Colonic mucosa (tissue), 4 donors: ENCODE measurements at places on chromosomes 2 and 18.

DNA sequence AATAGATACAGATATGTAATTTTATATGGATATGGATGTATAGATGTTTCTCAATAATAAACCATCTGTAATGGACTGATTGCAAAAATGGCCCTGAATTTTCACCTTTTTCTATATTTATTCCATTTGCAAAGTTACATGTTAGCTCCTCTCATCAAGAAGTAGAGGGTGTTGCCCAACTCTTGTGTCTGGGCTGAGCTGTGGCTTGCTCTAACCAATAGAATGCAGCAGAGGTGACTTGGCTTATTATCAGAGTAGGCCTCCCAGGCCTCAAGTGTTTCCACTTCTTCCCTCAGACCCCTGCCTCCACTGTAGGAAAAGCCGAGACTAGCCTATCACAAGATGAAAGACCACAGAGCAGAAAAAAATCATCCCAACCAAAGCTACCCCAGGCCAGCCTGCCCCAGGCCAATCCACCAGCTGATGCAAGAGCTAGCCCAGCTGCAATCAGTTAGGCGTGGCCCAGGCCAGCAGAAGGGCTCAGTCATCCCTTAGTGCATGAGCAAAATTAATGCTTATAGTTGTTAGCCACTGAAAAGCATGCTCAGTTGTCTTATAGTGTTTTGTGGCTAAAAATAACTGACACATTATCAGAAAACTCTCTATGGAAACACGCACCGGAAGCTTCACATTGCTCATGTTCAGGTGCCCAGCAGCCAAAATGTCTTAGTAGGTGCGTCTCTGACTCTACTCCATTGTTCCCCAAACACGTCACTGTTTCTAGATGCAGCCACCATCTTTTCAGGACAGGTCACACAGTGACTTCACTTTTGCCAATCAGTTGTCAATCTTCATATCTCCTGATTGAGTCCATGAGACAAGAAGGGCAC lies 464.0 kb downstream of the FBXO15 start:
- no peaks in the 10 kb centered on the region for H3K4me1 ChIP-seq
- no peak overlapping the region for H3K27ac ChIP-seq
- H3K4me3 ChIP-seq = no peak overlapping the region
- H3K27me3 ChIP-seq = no peaks in the 10 kb centered on the region
- DNase-seq = no peak
- H3K36me3 ChIP-seq = no peaks in the 10 kb centered on the region

GRCh38 chr2:11357428-11357972 lies 13.1 kb upstream of the ROCK2 start:
- H3K27ac ChIP-seq = no peak overlapping the region
- no peaks in the 10 kb centered on the region for H3K4me1 ChIP-seq
- no peak for DNase-seq
- no peak overlapping the region for H3K4me3 ChIP-seq

DNA sequence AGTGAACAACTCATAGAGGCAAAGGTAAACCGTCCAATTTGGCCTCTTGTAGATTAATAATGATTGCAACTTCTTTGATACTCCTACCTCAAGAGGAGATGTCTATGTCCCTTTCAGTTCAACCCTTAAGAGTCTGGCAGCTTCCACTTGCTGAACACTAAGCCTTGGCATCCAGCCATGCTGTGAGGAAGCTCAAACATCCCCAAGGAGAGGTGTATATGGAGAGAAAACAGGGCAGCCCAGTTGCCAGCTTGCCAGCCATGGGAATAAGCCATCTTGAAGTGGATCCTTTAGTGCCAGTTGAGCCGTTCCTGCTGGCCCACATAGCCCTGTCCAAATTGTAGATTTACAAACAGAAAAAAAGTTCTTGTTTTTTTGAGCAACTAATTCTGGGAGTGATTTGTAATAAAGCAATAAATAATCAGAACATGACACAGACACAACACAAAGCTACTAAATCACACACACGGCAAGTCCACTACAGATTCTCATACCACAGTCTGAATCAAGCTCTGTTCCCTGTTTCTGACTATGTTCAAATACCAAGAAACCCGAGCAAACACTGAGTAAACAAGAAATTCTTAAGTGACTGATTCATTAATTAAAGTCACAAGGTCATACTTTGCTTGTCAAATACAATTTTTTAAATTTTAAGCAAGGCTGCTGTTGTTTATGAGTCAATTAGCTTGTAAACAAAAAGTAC lies 96.1 kb downstream of the PID1 start:
- no peaks in the 10 kb centered on the region for H3K36me3 ChIP-seq
- H3K27ac ChIP-seq = no peak overlapping the region
- H3K27me3 ChIP-seq = no peaks in the 10 kb centered on the region
- DNase-seq = no peak
- H3K4me1 ChIP-seq = no peaks in the 10 kb centered on the region
- no peak overlapping the region for H3K4me3 ChIP-seq

DNA sequence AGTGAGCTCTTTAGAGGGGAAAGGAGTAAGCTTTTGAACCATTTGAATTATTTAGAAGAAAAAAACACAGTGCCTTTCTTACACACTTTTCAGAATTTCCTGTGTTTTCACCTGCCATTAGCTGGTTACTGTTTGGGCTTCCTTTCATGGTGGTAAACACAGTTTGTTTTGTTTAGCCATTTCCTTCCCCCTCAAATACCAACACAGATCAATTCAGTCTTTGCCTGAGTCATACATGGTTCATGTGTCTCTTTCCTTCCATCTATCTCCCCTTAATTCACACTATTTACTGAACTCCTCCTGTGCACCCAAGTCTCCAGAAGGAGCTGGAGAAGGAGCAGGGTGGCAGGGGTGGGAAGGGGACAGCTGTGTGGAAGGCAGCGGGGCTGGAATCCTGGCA lies 45.0 kb downstream of the TCF7L1 start:
- H3K4me3 ChIP-seq = no peak overlapping the region
- no peaks in the 10 kb centered on the region for H3K27me3 ChIP-seq
- no peak overlapping the region for H3K27ac ChIP-seq
- H3K36me3 ChIP-seq = no peaks in the 10 kb centered on the region

GRCh38 chr2:25215948-25216679 lies 47.7 kb upstream of the POMC start:
- peak overlapping the region; percentile 40 for H3K27ac ChIP-seq
- peak overlapping the region; percentile 45 for H3K4me3 ChIP-seq
- H3K36me3 ChIP-seq = no peaks in the 10 kb centered on the region
- H3K4me1 ChIP-seq = no peaks in the 10 kb centered on the region

DNA sequence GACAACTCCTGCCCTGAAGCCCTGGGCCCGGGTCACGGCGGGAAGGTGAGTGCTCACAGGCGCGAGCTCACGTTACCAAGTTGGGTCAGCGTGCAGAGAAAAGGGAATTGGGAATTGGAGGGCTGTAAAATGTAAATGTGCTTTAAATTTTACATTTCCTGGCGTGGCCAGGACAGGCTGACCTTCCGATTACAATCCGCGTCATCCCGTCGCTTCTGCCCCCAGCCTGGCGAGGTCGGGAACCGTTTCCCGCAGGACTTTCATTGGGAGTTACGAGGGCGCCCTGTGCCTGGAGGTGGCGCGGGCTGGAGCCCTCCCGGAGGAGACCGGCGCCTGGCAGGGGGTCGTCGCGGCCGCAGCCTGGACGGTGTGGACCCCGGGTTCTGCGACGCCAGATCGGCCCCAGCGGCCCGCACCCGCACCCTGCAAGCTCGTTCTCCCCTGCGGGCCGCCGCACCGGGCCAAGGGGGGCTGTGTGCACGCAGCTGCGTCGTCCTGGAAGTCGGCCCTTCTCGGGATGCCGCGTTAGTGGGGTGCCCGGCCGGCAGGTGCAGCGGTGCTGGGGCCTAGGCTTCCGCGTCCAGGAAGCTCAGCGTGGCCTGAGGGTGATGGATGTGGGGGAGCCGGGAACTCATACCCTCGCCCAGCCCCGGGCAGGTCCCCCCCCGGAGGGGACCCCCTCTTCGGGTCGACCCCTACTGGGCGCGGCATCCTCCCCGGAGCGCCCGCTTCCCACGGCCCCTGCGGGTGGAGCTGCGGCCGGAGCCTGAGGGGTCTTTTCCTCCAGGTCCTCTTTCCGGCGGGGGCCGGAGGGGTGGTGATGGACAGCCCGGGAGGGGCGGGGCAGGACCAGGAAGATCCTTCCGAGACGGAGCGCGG lies 63.9 kb downstream of the LRRFIP1 start:
- H3K27me3 ChIP-seq = no peaks in the 10 kb centered on the region
- peak; percentile 72 for DNase-seq
- H3K36me3 ChIP-seq = no peaks in the 10 kb centered on the region

DNA sequence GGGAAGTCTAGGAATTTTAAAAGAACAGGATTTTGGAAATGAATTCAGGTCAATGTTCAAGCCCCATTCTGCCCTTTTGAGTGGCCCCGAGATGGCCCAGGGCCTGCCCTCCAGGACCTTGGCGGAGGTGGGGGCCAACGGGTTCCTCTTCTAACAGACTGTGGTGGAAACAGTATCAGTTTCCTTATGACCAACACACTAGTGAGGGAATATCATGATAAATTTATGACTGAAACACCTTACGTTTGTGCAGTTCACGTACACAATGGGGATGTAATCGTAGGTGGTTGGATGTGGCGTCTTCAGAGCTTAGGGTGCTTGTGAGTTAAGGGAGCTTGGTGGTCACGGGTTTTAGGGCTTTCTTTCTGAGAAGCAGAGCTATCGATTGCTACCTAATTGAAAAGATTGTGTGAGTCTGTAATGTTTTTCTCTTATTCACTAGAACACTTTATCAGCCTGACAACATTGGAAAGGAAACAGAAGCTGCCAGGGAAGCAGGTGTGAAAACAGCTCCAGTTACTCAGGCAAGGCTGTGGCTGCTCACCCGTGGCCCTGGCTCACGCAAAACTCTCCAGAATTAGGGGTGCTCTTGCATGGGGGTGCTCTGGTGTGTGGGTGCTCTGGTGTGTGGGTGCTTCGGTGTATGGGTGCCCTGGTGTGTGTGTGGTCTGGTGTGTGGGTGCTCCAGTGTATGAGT lies 165.3 kb downstream of the SNTG2 start:
- DNase-seq = no peak
- H3K27me3 ChIP-seq = no peaks in the 10 kb centered on the region
- H3K4me3 ChIP-seq = no peak overlapping the region

- DNase-seq = no peak
- H3K27me3 ChIP-seq = no peaks in the 10 kb centered on the region
- no peaks in the 10 kb centered on the region for H3K4me1 ChIP-seq
Observed at GRCh38 chr2:174673440-174673839, 75.8 kb upstream of the WIPF1 start.

GRCh38 chr2:200051611-200051945 lies 96.2 kb downstream of the MAIP1 start:
- no peak overlapping the region for H3K27ac ChIP-seq
- no peaks in the 10 kb centered on the region for H3K36me3 ChIP-seq
- peaks cover 6% of the 10 kb centered on the region for H3K4me1 ChIP-seq

DNA sequence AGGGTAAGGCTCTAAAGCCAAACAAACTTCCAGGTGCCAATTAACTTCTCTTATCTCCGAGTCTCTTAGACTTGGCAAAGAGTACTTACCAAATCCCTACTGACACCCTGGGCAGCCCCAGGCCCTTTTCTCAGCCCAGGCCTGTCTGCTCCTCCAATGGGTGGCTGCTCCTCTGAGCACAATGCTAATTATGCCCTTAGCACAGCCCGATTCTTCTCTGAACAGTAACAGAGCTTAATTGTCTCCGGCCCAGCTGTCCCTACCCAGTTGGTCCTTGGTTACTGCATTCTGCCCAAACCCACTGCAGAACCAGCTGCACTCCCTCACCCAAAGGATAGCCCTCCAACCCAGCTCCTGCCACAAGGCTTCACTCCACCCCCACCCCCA lies 110.3 kb downstream of the SMAD7 start:
- no peak for DNase-seq
- H3K27ac ChIP-seq = no peak overlapping the region
- H3K4me3 ChIP-seq = no peak overlapping the region
- H3K36me3 ChIP-seq = no peaks in the 10 kb centered on the region
- no peaks in the 10 kb centered on the region for H3K27me3 ChIP-seq
- peaks cover 4% of the 10 kb centered on the region for H3K4me1 ChIP-seq

- H3K4me1 ChIP-seq = no peaks in the 10 kb centered on the region
- H3K4me3 ChIP-seq = no peak overlapping the region
- H3K27me3 ChIP-seq = no peaks in the 10 kb centered on the region
- H3K27ac ChIP-seq = no peak overlapping the region
- DNase-seq = no peak
Observed at GRCh38 chr18:34844732-34845459, 134.8 kb downstream of the DTNA start.

- H3K4me3 ChIP-seq = no peak overlapping the region
- no peaks in the 10 kb centered on the region for H3K36me3 ChIP-seq
- DNase-seq = no peak
- no peak overlapping the region for H3K27ac ChIP-seq
- no peaks in the 10 kb centered on the region for H3K4me1 ChIP-seq
- H3K27me3 ChIP-seq = no peaks in the 10 kb centered on the region
Observed at GRCh38 chr18:22493940-22494339, 76.2 kb upstream of the CTAGE1 start.

GRCh38 chr2:238376884-238377391 lies 49.8 kb upstream of the ASB1 start:
- H3K27me3 ChIP-seq = no peaks in the 10 kb centered on the region
- no peaks in the 10 kb centered on the region for H3K4me1 ChIP-seq
- no peak overlapping the region for H3K4me3 ChIP-seq
- no peak for DNase-seq
- H3K27ac ChIP-seq = no peak overlapping the region

- H3K4me1 ChIP-seq = no peaks in the 10 kb centered on the region
- H3K36me3 ChIP-seq = no peaks in the 10 kb centered on the region
- no peak for DNase-seq
Observed at GRCh38 chr2:28613186-28613585, 117.3 kb downstream of the PLB1 start.

DNA sequence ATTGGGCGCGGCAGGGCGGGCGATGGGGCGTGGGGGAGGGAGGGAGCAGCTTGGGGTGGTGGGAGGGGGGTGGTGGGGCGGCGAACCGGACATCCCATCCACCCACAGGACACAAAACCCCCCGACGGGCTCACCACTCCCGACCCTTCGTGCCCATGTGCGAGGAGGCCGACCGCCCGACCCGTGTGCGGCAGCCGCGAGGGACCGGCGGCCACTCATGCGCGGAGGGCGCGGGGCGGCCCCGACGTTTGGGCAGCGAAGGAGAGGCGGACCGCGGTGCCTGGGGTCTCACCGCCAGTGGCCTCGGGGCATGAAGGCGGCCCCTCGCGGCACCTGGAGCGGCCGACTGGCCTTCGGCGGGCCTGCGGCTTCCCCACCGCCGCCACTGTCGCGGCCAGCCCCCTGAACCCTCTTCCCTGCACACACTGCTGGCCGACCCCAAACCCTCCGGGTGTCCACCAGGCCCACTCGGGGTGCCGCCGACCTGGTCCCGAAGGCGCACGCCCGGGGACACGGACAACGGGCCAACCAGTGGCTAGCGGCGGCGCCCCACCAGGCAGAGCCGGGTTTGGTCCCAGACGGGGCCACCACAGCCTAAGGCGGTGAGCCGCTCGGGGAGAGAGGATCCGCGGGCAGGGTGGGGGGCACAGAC lies 94.6 kb upstream of the ANKRD30BL start:
- no peak overlapping the region for H3K4me3 ChIP-seq
- DNase-seq = no peak
- no peaks in the 10 kb centered on the region for H3K4me1 ChIP-seq
- no peak overlapping the region for H3K27ac ChIP-seq
- peaks cover 11% of the 10 kb centered on the region for H3K27me3 ChIP-seq
- no peaks in the 10 kb centered on the region for H3K36me3 ChIP-seq

GRCh38 chr2:24881623-24882022 lies 38.4 kb downstream of the ADCY3 start:
- no peaks in the 10 kb centered on the region for H3K36me3 ChIP-seq
- H3K27ac ChIP-seq = no peak overlapping the region
- no peak overlapping the region for H3K4me3 ChIP-seq
- no peaks in the 10 kb centered on the region for H3K27me3 ChIP-seq
- DNase-seq = no peak

- H3K27me3 ChIP-seq = no peaks in the 10 kb centered on the region
- no peaks in the 10 kb centered on the region for H3K36me3 ChIP-seq
- no peak overlapping the region for H3K4me3 ChIP-seq
- no peak overlapping the region for H3K27ac ChIP-seq
- no peaks in the 10 kb centered on the region for H3K4me1 ChIP-seq
- DNase-seq = no peak
Observed at GRCh38 chr18:69906765-69907164, 40.9 kb downstream of the CD226 start.
